ENCODE measurements at places on chromosomes 13 and 19.

DNA sequence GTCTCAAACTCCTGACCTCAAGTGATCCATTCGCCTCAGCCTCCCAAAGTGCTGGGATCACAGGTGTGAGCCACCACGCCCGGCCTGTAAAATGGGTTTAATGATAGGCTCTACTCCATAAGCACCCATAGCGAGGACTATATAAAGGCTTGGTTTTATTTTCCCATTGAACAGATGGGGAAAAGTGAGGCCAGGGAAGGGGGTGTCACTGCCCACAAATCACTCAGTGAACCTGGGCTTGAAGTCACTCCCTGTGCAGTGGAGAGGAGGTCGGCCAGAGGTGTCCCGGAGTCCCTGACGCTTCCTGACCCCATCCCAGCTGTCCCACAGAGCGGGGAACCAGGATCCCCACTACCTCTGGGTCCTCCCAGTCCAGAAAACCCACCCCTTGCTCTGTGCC lies 14.9 kb downstream of the TLE2 start:
- DNase-seq: no peak

- DNase-seq: no peak
Measured at GRCh38 chr13:46504036-46504435, 48.9 kb upstream of the LRCH1 start.

DNA sequence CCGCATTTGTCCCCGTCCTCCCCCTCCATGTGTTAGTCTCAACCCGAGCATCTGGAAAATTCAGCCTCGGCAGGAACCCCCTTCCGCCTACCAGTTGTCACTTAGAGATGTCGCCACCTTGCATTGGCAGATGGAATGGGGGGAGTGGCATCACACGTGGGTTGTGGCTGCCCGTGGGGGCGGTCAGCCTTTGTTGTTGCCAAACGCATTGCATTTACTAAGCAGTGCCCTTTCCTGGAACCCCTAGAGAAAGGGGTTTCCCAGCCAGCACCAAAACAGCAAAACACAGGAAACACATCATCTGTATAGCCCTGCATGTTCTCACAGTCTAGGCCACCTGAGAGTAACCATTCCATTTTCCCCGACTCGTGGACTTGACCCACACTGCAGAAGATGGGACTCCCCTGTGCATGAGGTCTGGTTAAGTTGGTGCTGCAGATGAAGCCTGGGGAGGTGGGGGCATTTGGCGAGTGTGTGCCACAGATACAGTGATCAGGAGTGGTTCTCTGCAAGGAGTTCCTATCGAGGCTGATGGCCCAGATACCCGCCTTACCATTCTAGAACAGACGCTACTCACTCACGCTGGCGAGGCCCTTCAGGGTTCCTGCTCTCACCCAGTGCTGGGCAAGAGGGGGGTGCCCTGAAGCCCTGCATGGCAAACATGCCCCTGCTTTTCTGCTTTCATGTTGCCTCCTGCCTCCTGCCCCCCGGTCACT lies 38.3 kb downstream of the TMED1 start:
- DNase-seq: peak; percentile 83

GRCh38 chr13:106083620-106084350 lies 451.7 kb downstream of the EFNB2 start:
- no peak for DNase-seq

DNA sequence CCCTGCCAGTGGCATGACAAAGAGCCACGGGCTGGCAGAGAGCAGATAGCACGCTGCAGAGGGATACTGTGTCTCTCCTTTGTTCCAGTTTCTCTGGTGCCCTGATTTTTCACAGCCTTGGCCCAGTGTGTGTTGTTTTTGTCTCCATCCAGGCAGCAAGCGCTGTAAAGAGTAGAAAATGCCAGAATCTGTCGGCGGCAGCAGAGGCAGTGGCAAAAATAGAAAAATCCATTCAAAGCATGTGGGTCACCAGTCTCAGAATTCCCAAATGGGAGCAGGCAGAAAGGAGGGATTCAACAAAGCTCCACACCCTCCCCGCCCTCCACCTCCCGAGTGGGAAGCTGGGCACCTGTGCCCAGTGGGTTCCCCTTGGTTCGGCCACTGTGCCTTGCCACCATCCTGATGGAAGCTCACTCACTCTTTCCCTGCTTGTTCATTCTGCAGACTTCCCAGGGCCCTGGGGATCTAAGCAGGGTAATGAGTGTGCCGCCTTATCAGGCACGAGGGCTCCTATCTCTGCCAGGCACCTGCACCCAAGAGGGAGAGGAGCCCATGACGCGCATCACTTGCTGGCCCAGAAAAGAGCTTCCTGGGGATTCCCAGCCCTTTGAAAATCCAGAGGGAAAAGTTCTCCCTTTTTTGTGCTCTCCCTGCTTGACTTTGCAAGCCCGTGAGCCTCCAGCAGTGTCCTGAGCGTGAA lies 416.9 kb downstream of the IRS2 start:
- DNase-seq: no peak

DNA sequence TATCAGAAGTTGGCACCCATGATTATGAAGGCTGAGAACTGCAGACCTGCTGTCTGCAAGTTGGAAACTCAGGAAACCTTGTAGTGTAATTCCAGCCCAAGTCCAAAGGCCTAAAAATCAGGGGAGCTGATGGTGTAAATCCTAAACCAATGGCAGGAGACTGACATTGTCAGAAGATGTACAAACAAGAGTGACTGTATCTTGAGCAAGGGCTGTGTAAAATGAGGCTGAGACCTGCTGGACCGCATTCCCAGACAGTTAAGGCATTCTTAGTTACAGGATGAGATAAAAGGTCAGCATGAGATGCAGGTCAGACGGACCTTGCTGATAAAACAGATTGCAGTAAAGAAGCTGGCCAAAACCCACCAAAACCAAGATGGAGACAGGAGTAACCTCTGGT lies 147.7 kb downstream of the COG6 start:
- DNase-seq: no peak

DNA sequence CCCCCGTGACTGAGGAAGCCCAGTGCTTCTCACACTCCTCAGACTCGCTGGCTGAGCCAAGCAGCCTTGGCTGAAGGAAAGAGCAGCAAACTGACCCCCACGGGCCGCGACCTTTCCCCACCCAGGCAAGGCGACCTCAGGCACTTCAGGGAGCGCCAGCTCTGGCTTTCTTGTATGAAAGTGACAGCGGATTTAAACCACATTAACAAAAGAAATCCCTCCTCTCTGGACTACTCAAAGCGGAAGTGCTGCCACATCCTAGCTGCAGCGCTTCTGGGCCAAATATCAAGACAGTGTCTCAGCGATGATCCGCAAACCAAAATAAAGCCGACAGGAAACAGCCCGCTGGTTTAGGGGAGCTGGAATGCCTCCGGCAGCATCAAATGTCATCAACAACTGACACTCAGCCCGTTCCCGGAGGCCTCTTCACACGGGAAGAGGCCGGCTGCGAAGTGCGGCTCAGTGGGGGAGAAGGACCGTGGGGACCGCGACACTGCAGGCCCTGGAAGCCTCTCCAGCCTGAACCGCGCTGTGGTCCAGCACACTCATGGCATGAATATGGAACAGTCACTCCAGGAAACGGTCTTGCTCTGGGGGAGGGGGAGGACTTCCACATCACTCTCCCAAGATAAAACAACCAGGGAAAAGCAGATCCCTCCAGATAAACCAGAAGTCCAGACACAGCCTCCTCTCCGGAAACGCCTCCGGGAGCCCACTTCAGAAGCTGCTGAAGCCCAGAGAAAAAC lies 1.4 kb downstream of the RASA3 start:
- peak; percentile 79 for DNase-seq

GRCh38 chr19:58379246-58379645 lies 1.6 kb downstream of the ZNF837 start:
- DNase-seq: no peak

- DNase-seq: no peak
Measured at GRCh38 chr13:104487006-104487405, 1420.8 kb upstream of the SLC10A2 start.

DNA sequence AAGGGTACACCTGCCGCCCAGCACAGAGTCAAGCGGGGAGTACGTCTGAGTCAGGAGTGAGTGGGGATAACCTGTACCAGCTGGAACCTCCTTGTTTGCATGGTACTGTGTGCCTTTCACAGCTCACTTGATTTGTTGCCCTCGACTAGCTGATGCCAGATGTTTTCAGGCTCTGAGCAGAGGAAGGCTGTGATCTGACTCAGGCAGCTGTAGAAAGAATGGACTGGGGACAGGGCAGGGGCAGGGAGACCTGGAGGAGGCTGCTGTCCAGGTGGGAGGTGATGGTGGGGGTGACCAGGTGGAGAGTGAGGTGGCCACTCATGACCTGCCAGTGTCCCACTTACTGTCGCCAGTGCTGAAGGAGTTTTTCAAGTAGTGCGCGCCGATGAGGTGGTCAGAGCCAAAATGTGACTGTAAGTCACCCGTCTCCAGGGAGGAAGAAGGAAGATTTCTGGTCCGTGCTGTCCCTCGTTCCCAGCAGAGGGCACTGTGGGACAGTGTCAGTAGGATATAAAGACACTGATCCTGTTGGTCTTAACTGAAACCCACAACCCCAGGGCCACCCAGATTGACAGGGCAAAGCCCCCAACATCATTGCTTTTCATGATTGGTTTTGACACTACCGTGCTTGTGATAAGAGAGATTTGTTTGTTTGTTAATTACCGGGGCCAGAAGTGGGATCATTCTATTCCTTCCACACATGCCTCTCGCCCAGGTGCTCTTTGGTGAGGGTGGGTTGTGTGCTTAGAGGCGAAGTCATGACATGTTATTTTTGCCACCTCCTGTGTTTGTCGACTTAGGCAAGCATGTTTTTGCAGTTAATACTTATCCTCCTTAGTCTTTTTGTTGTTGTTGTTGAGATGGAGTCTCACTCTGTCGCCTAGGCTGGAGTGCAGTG lies 128.4 kb downstream of the DPF1 start:
- DNase-seq: peak; percentile 41

GRCh38 chr13:67229481-67230403 lies at the start of gene PCDH9:
Gene PCDH9 (minus strand): TSS chr13:67230336. CDS start chr13:67228440, 1,896 bp downstream.
- DNase-seq: no peak

GRCh38 chr19:782185-782877 lies 14.9 kb upstream of the PTBP1 start:
- no peak for DNase-seq

DNA sequence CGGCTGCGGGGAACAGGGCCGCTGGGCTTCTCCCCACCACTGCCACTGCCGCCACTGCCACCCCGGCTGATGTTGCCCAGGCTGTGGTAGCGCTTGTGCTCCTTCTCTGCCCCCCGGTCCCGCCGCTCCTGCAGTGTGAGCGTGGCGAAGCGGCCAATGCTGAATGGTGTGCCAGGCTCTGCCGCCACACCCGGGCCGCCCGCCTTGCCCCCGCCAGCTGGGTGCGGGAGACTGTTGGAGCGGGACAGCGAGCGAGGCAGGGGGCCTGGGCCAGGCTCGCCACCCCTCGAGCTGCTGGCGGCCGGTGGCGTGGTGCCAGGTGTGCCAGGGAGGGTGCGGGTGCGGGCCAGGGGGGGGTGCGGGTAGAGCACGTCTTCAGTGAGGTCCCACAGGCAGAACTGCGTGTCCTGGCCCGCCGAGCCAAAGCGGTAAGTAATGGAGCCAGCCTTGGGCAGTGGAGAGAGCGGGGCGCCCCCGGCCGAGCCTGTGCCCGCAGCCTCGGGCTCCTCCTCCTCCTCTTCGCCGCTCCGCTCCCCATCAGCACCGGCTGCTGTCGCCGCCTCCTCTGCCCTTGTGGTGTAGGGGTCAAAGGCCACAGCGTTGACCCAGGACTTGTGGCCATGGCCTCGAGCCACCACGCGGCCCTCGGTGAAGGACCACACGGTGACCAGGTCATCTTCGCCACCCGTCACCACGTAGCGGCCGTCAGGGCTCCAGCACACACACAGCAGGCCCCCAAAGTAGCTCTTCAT lies 3.7 kb upstream of the DMPK start:
- DNase-seq: no peak

GRCh38 chr19:55473225-55474012 lies 3.0 kb upstream of the ZNF628 start:
- DNase-seq: no peak

- DNase-seq: no peak
Measured at GRCh38 chr19:51821456-51821855, 26.5 kb downstream of the FPR3 start.

GRCh38 chr13:30523211-30523610 lies 57.5 kb upstream of the HMGB1 start:
- no peak for DNase-seq

DNA sequence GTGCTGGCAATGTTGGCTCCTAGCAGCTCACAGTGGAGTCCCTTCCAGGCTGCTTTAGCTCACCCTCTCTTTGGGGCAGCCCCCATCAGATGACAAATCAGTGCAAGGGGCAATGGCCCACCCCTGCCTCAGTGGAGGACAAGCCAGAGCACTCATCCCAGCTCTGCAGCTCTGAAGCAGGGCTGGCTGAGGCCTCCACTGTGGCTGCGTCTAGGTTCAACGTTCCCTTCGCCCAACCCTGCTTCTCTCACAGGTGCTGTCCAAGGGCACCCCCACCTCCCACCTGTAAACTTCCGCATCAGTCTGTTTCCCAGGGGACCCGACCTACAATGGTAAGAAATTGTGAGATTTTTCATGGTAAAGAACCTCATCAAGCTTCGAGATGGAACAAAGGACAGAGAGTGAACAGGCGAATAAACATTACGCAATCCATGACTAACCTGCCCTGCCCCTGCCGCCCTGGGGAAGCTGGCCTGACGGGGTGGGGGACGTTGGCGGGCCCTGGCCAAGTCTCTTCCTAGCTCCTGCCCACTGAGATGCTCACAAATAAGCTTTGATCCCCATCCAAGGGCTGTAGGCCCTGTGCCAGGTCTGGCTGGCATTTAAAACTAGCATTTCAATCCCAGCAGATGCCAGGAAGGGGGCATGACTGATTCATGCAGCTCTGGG lies 40.5 kb downstream of the DZIP1 start:
- no peak for DNase-seq

- no peak for DNase-seq
Measured at GRCh38 chr19:51800473-51801244, 5.7 kb downstream of the FPR3 start.

DNA sequence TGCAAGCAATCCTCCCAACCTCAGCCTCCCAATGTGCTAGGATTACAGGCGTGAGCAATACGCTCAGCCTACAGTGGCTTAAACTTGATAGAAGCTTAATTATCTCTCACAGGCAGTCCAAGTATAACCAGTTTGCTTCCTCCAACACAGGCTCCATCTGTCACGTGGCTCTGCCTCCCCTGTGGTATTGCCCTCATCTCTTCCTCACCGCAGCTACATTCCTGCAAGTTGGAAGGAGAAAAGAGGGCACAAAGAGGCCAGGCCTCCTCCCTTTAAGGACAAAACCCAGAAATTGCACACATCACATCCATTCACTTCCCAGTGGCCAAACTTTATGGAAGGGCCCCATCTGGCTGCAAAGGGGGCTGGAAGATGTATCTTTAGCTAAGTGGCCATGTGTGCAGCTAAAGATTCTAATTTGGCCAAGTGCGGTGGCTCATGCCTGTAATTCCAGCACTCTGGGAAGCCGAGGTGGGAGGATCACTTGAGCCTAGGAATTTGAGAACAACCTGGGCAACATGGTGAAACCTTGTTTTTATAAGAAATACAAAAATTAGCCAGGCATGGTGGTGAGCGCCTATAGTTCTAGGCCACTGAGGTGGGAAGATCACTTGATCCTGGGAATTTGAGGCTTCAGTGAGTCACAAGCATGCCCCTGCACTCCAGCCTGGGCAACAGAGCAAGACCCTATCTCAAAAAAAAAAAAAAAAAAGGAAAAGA lies 3.1 kb upstream of the SDHAF1 start:
- no peak for DNase-seq

- DNase-seq: no peak
Measured at GRCh38 chr13:87368639-87369038, 302.5 kb upstream of the SLITRK5 start.

All from CD4-positive, alpha-beta T cell treated with Interleukin-6 at 100 ng/mL for 8 hours (primary cell).